ENCODE measurements at places on chromosomes 11 and 22.

- DNase-seq, result no peak
Observed at GRCh38 chr22:26592421-26592891, 2.5 kb upstream of the TPST2 start.

GRCh38 chr11:92131289-92131865 is 93.2 kb upstream of the FAT3 start:
- DNase-seq, result no peak

GRCh38 chr11:69230856-69231425 is 63.0 kb upstream of the MYEOV start:
- no peak for DNase-seq

- DNase-seq, result peak; percentile 87
Observed at GRCh38 chr11:60924110-60924905, at the start of gene TMEM132A. TMEM132A (plus strand) TSS chr11:60924460; CDS start chr11:60924634, 174 bp downstream.

- DNase-seq, result no peak
Observed at GRCh38 chr22:39700565-39700964, 130.0 kb downstream of the CACNA1I start.

- DNase-seq, result no peak
Observed at GRCh38 chr11:3849297-3849874, 6.1 kb upstream of the STIM1 start.

DNA sequence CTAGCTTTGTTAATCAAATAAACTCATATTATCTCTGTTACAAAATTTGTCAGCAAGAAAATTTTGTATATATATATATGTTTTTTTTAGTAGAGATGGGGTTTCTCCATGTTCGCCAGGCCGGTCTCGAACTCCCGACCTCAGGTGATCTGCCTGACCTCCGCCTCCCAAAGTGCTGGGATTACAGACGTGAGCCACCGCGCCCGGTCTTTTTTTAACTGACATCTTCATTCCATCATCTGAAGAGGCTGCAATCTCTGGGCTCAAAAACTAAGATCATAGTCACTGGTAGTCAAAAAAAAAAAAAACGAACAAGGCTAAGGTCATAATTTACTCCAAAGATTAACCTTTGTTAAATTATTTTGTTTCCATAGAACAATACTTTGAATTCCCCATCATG is 5.3 kb upstream of the KLHDC7B start:
- no peak for DNase-seq

DNA sequence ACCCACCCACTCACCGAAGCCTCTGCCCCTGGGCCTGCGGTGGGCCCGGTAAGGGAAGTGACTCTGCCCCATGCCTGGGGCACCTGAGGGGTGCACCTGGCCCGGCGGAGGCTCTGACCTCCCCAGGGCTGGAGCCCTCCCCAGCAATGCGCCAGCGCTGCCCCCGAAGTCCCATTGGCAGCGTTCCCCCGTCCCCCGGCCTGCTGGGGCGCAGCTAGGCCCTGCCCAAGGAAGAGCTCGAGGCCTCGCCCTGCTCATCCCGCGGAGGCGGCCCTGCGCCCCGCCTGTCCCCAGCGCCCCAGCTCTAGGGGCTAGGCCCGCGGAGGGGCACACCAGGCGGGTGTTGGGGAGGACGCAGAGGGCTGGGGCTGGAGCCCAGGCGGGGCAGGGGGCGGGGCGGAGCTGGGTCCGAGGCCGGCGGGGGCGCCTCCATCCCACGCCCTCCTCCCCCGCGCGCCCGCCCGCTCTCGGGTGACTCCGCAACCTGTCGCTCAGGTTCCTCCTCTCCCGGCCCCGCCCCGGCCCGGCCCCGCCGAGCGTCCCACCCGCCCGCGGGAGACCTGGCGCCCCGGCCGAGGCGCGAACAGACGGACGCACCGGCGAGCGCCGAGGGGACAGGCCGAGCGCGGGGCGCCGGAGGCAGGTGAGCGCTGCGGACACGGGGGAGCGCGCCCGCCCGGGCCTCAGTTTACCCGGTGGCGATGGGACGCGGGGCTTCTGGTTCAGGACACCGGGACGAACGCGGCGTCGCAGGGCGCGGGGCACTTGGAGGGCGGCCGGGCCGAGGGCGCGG is at the start of gene EPS8L2:
EPS8L2 (plus strand) TSS at position 586 of the 793 bp plus-strand sequence. CDS start 3,177 bp downstream, outside the sequence.
- DNase-seq, result peak; percentile 85

- DNase-seq, result peak; percentile 32
Observed at GRCh38 chr22:42564699-42565098, 10.9 kb downstream of the SERHL2 start.

DNA sequence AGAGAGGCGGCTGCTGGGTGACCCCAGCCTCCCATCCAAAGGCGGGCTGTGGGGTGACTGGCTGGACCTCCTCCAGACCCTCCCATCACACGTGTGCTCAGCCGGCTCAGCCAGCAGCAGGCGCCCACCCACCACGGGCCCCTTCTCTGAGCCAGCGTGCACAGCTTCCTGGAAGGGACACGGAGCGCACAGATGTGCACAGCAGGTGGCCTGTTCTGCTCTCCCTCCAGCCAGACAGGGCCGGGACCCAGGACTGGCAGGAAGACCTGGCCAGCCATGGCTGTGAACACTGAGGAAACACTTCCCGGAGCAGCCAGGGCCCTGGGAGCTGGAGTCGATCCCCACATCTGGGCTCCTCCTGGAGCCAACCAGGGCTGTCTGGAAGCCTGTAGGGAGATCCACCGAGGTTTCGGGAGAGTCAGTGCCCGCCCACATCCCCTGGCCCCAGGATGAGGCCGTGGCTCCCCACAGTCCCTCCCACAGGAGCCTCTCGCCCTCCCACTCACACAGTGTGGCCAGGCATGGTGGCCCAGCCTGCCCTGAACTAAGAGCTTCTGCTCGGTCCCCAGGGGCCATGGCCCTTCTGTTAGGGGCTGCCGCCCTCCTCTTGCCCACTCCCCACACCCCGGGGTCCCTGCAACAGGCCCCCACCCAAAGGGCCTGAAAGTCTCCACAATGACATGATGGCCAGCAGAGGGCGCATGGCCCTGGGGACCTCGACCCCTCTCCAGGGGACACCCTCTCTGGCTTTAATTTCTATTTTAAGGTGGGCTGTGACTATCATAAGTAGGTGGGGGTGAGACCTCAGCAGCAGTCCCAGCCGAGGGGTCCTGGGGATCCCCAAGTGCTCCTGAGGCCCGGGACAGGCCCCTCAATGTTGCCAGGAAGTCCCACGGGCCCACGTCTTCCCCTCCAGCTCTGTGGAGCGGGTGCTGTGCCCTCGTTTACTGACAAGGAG is 90.6 kb upstream of the FGF3 start:
- peak; percentile 59 for DNase-seq

DNA sequence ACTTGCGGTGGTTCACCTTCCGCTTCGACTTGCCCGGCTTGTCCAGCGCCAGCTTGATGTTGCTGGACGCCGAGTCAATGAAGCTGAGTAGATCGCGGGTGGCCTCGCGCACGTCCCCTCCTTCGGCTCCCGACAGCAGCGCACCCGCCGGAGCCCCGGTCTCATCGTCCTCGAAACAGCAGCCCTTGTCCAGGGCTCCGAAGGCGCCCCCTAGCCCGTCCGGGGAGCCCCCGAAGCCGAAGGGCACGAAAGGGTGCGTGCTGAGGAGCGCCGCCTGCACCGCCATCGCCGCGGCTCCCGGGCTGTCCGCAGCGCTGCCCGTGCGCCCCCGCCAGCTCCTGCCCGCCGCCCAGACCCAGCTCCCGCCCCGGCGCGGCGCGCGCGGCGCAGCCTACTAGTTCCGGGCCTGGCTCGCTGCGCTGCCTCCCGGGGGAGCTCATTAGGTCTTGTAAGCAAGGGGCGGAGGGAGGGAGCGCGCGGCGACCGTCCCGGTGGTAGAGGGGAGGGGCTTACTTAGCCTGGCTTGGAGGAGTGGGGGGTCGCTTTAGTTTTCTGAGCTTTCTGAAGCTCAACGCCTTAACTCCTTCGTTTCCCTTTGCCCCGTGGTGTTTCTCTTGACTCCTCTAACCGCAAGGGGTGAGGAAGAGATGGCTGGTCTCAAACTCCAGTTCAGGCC is at the start of gene FAM181B:
FAM181B (minus strand) TSS at position 421 of the 676 bp plus-strand sequence; CDS start at position 286, 135 bp downstream.
- peak; percentile 64 for DNase-seq

Data from posterior cingulate gyrus (tissue), 11 donors.